LoVo (cell line): ENCODE measurements at places on chromosomes 1 and 21.

DNA sequence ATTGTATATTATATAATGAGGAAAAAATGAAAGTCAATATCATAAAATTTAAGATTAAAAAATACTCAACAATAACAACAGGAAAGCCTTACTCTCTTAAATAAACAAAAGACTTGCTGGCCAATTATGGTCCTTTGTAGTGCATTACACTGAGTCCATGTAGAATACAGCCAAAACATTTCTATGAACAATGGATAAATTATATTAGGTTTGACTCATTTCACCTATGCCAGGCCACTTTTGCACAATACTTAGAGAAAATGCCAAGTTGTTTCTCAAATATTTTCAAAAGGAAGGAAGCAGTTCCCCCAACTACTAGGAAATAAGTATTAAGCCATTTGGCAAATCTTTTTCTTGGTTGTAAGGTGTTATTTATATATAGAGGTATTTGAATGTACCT is 19.8 kb upstream of the UCK2 start:
- DNase-seq: no peak

DNA sequence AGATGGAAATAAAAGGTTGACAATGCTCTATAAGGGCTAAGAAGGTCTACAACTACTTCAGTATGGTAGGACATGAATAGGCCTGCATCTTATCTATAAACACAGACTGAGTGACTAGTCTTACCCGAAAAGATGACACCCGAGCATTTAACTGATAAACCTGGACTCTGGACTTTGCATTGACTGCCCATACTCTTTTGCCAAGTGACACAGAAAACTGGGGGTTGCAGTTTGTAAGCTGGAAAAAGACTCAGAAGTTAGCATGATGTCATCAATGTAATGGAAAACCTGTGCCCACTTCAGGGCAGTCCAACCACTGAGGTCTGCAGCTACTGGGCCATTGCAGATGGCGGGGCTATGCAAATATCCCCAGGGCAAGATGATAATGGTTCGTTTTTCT is 258.3 kb upstream of the NEGR1 start:
- no peak for DNase-seq

DNA sequence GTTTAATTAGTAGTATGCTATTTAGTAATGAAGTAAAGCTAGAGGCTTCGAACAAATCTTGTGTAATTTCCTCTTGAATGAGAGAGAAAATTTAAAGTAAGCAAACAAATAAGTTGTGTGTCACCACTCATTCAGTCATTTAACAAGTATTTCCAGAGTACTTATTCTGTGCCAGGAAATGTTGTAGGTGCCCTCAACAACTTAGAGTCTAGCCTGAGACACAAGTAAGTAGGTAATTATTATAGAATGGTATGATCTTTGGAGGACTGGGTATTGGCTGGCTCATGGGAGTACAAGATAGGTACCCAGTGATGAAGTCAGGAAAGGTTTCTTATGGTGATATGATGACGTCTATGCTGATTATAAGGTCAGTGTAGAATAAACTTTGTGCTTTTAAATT is 17.4 kb upstream of the METTL18 start:
- DNase-seq: no peak

GRCh38 chr1:240683576-240683975 is 71.6 kb upstream of the GREM2 start:
- no peak for DNase-seq

- DNase-seq: no peak
Observed at GRCh38 chr1:25110036-25110435, 122.3 kb downstream of the SYF2 start.

- no peak for DNase-seq
Observed at GRCh38 chr1:16061266-16061665, 12.2 kb downstream of the FAM131C start.

DNA sequence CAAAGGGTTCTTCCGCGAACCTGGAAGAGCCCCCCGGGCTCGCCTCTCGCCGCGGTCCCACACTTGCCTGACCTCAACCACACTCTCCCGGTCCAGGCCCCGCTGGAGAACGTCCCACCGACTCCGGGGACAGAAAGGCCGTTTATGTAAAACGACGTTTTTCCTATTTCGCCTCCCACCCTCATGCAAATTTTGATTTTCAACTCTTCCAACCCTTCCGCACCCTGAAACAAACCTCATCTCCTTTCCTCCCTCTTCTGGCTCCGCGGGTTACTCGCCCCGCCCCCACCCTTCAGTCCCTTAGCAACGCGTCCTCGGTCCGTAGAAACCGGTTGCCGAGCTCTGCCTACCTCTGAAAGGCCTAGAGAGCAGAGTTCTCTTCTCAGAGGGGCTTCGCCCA is at the start of gene C1orf141:
C1orf141 (minus strand) TSS at position 276 of the 400 bp plus-strand sequence. CDS start 7,730 bp downstream, outside the sequence.
- DNase-seq: no peak

GRCh38 chr1:154695985-154696384 is 88.0 kb upstream of the ADAR start:
- no peak for DNase-seq

DNA sequence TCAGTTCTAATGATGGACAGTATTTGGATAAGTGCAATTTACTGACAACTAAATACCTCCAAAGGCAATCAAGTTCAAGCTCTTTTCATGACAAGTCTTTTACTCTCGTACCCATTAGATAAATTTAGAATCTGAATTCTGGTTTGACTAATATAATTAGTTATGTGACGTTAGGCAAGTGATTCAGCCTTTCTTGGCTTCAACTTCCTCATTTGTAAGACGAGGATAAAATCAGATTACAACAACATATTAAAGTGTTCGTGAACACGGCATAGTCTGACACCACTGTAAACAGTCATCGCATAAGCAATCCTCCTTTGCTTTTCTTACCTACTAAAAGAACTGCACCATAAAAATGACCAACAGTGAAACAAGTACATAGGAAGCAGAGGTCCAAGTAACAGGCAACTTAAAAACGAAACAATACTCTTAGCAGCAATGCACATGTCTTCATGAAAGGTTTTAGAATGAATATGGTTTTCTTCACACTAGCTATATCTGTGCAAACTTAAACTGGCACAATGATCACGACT is 25.7 kb downstream of the COA6 start:
- DNase-seq: no peak

DNA sequence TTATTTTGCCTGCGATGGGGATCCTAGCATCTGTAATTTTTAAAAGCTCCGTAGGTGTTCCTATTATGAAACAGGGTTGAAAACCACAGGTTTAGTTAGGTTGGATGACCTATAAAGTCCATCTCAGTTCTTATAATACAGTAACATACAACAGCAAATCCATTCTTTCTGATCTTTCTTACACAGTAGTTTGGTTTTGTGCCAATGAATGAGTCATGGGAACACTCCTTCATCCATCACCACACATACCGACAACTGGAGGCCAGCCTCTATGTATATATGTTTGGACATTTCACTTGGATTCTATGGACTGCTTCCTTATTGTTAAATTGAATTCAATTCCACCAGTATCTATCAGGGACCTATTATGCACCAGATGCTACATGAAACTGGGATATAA is 118.4 kb upstream of the L1TD1 start:
- DNase-seq: peak; percentile 67

DNA sequence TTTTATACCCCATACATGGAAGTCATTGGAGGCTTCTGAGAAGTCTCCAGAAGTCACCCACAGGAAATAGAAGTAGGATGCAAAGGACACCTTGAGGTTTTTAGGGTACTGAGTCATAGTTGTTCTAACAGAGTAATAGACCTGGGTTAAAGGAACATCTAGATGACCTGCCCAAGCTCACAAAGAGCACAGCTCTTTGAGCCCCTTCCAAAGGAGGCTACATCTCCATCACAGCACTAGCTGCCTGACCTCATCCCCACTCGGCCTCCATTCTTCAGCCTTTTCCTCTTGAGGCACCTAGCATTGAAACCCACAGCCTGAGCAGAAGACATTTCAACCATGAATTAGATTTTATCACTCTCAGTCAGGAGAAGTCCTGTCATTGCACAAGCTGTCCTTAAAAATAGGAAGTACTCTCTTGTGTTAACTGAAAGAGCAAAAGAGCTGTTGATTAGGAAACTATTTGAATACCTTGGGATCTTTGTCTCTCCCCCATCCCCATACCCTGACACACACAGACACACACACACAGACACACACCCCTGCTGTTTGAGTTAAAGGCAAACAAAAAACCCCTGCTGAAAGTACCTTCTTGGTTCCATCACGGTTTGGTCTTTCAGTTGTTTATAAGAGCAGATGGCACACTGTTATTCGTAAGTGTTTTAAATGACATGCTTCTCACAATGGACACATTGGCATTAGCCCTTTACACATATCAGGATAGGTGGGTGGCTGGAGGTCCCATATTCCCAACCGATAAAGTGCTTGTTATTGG is 22.2 kb downstream of the MKNK1 start:
- DNase-seq: no peak

DNA sequence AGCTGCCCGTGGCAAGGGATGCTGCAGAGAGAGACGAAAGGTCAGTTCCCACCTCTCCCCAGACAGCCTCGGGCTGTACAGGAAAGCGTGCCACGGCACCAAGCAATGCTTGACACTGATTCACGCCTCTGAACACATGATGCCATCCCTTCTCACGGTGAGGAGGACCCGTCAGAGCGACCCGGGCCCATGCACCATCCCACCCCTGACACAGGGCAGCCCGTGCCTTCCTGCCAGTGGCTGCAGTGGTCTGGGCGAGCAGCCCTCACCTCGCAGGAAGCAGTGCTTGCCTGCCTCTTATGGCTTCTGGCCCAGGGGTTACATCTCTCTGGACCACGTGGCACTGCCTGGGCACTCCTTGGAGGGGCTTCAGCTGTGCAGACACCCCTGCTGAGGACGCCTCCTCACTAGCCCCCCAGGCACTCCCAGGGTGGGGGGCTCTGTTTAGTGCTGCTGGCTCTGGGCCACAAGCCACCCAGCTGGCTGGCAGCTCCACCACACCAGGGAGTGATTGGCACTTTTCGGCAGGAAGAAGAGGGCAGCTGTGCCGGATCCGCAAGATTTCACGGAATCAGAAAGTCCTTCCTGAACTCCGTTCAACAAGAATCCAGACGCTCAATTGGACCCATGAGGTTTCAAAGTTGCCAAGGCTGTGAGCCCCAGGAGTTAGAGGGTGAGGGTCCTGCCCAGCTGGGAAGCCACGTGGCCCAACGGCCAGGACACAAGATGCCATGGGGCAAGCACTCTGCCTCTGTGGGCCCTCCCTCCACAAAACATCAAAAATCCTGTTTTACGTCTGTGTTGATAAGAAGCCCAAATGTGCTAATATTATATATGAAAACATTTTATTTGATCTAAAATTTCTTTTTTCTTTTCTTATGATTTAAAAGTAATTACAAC is 34.8 kb upstream of the SLC19A1 start:
- no peak for DNase-seq

- no peak for DNase-seq
Observed at GRCh38 chr1:27275696-27276095, 41.3 kb downstream of the WDTC1 start.

- DNase-seq: no peak
Observed at GRCh38 chr1:191910245-191910644, 248.0 kb upstream of the RGS18 start.

GRCh38 chr1:170402476-170403311 is 129.3 kb upstream of the GORAB start:
- DNase-seq: no peak

DNA sequence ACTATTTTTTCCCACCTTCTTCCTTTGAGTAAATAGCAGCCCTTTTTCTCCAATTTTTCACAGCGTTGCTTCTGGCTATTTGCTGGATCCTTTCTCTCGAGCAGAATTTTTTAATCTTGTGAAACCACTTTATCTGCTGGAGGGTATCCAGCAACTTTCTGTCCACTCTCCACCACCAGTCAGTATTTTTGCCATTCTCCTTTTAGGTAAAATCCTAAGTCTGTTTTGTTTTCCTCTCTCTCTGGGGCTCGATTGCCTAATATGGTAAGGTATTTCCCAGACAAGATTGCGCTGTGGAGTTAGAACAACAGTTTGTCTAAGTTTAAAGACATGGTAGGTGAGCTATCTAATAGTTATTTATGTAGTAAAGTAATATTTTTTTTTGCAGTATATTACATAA is 156.9 kb downstream of the PPP1R12B start:
- no peak for DNase-seq

GRCh38 chr1:232628335-232629249 is 1.3 kb downstream of the SIPA1L2 start:
- no peak for DNase-seq

- DNase-seq: no peak
Observed at GRCh38 chr21:27220416-27220815, 253.5 kb upstream of the ADAMTS5 start.

- no peak for DNase-seq
Observed at GRCh38 chr1:52928015-52928404, 934 bp downstream of the SCP2 start.

GRCh38 chr1:153746174-153746573 is 18.3 kb downstream of the INTS3 start:
- DNase-seq: no peak

DNA sequence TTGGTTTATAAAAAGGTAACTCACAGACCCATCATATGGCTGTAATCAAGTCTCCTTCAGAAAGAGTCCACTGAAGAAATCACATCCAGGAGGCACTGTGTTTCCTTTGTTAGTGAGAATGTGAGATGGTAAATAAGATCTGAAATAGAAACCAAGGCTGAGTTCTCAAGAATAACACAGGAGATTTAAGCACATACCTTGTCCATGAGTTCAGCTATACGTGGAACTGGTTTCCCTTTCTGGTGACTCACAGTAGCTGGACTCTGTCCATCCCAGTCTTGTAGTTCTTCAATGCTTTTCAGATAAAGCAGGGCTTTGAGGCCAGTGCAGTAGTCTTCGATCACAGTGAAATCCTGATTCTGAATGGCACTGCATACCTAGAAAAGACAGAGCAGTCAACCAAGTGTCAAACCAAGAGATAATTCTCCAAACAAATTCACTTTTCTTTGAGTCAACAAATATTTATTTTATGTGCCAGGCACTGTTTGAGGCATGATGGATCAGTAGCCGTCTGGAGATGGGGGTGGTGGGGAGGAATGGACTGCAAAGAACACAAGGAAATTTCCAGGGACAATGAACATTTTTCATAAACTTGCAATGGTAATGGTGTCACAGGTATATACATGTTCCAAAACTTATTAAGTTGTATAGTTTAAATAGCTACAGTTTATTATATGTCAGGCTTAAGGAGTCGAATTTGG is 471.4 kb downstream of the PTBP2 start:
- DNase-seq: peak; percentile 34

- DNase-seq: no peak
Observed at GRCh38 chr1:22930240-22930912, 42.3 kb downstream of the LACTBL1 start.

DNA sequence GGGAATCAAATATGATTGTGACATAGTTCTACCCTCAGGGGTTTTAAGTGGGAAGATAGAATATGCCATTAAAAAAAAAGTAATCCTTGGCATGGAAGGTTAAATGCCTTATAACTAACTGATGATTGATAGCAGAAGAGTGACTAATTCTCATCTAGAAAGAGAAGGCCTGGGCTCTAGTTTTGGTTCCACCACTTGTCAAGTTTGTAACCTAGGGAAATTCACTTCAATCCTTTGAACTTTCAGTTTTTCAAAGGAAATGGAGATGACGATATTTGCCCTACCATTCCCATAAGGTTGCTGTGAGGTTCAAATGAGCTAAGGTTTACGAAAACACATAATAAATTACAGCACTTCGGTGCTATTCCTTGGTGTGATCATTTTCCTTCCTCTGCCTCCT is 88.5 kb downstream of the GPR88 start:
- no peak for DNase-seq
